H4 (cell line): ENCODE measurements at places on chromosomes 7 and 10. TPM values are rescaled to one million over a fixed set of nuclear protein-coding genes. Genes with fewer than 3 reads are reported as not detected.

GRCh38 chr10:93907059-93907458 lies 13.3 kb downstream of the SLC35G1 start:
- DNase-seq: no peak

- no peak for DNase-seq
Measured at GRCh38 chr10:102859911-102860310, 5.9 kb downstream of the BORCS7 start.

GRCh38 chr10:121578965-121579364 lies 19.3 kb downstream of the FGFR2 start:
- no peak for DNase-seq

Gene GPR158
- total RNA-seq: 0.58 and 1.1 TPM in 2 replicates

Gene RPEL1
- 0.08 TPM in 1 of 2 replicates, not detected in the other for total RNA-seq

Gene ANXA8L1
- total RNA-seq: not detected in 2 replicates

Gene SRRM3
- 3.8 and 4.8 TPM in 2 replicates for total RNA-seq

Gene AKR1C1
- total RNA-seq: 238 and 248 TPM in 2 replicates

Gene ANKRD16
- total RNA-seq: 3.0 and 3.2 TPM in 2 replicates
